ENCODE measurements at places on chromosomes 3 and 15. TPM values are rescaled to one million over a fixed set of nuclear protein-coding genes. Genes with fewer than 3 reads are reported as not detected.

DNA sequence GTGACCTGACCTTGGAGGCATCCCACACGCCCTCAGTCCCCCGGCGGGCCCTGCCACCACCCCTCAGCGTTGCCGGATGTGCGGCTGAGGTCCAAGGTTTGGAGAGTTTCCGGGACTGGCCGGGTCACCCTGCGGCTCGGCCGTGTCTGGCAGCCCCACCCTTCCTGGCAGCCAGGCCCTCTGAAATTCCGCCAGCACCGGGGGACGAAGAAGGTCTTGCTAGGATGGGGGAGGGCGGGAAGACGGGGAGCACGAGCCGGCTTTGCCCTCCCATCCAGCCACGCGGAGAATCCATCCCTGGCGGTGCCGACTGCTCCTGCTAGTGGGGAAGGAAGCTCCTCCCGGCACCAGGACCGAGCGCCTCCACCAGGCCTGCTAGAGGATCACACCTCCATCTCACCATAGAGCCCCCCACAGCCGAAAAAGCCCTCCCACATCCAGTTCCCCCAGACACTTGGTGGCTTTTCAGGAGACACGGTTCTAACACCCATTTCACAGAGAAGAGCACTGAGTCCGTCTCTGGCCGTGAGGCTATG, 81.5 kb downstream of the CPN2 start:
- peak; percentile 33 for DNase-seq

- DNase-seq = no peak
These were observed 334.7 kb upstream of the RASGRP1 start for GRCh38 chr15:38899300-38899699.

BHLHE40 gene
- 52.0 TPM for total RNA-seq

ZXDC gene
- total RNA-seq = 47.7 TPM

P2RY1 gene
- total RNA-seq = 14.3 TPM

All from prostate gland (tissue), 2 donors.